Caco-2 (cell line): ENCODE measurements at places on chromosomes 5 and 9. TPM values are rescaled to one million over a fixed set of nuclear protein-coding genes. Genes with fewer than 3 reads are reported as not detected.

GRCh38 chr5:177445052-177445916 is 1.3 kb upstream of the PRR7 start:
- H3K4me1 ChIP-seq = peaks cover 6% of the 10 kb centered on the region; the same call in 1 of the 2 replicates
- no peak for DNase-seq
- no peaks in the 10 kb centered on the region; the same call in 1 of the 2 replicates for H3K36me3 ChIP-seq
- peak overlapping the region; percentile 56 for H3K27ac ChIP-seq

GRIN3A gene
- total RNA-seq = not detected in 2 replicates

DNA sequence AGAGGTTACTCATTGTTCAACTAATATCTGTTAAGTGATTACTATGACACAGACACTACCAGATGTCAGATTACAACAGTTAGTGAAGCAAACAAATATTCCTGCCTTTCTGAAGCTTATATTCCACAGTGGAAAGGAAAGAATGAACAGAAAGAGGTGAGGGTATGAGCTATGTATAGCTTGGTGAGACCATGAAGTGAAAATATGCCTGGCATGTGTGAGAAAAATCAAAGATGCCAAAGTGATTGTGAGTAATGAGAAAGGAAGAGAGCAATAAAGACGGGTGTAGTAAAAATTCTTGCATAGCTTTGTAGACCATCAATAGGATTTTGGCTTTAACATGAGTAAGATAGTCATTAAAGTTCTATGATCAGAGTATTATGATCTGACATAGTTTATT is 734.5 kb upstream of the NUDT12 start:
- no peak for DNase-seq
- H3K27ac ChIP-seq = peak overlapping the region; percentile 7
- no peaks in the 10 kb centered on the region for H3K27me3 ChIP-seq
- peaks cover 7% of the 10 kb centered on the region; the same call in 1 of the 2 replicates for H3K4me1 ChIP-seq
- no peak overlapping the region for H3K4me3 ChIP-seq

ANKRD18B gene
- total RNA-seq = 2.2 and 3.9 TPM in 2 replicates

GRCh38 chr5:160198841-160199409 is 30.4 kb upstream of the FABP6 start:
- no peaks in the 10 kb centered on the region for H3K36me3 ChIP-seq
- H3K4me3 ChIP-seq = no peak overlapping the region
- no peak overlapping the region for H3K27ac ChIP-seq
- H3K27me3 ChIP-seq = no peaks in the 10 kb centered on the region
- peaks cover 21% of the 10 kb centered on the region for H3K4me1 ChIP-seq
